ENCODE measurements at places on chromosomes 16 and 17. TPM values are rescaled to one million over a fixed set of nuclear protein-coding genes. Genes with fewer than 3 reads are reported as not detected.

- DNase-seq: no peak
Measured at GRCh38 chr16:27515874-27516353, 33.8 kb downstream of the GTF3C1 start.

Gene MEIOB
- total RNA-seq: 0.13 TPM

DNA sequence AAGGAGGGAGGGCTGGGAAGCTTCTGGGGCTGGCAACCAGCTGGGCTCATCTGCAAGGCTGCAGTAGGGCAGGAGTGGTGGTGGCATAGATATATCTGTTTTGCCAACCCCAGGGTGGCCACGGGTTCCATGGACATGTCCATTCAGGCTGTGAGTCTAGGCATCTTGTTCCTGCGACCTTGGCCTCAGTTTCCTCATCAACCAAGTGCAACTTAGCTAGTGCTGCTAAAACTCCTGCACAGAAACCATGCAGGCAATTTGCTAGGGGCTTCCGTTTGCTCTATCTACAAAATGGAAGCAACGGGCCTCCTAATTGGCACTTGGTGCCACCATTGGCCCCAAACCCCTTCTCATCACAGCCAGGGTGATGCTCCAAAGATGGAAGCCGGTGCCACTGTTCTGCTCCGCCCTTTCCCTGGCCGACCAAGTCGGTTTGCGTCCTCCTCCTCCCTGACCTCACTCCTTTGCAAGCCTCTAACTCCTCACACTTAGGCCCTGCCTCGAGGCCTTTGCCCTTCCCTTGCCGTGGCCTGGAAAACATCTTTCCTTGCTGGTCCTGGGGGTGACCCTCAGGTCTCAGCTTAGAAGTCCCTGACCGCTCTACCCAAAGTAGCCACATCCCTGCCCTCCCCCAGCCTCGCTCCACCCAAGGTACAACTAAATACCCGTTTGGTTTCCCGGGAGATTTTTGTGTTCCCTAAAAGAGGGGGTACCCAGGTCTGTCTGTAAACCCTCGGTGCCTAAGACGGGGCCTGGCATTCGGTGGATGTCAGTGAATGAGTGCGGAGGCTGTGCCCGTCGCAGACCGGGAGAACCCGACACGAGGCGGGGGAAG is 1.2 kb downstream of the SREBF1 start:
- DNase-seq: no peak

Gene MYH8
- total RNA-seq: not detected

Gene CACNG3
- total RNA-seq: not detected

- DNase-seq: no peak
Measured at GRCh38 chr16:69319826-69320739, 8.9 kb downstream of the VPS4A start.

GRCh38 chr16:57616241-57616640 is 12.2 kb upstream of the ADGRG1 start:
- no peak for DNase-seq

Gene KRTAP17-1
- not detected for total RNA-seq

Gene GPR142
- total RNA-seq: not detected

Gene ANKFN1
- total RNA-seq: not detected

Gene ABHD15
- 9.0 TPM for total RNA-seq

- DNase-seq: no peak
Measured at GRCh38 chr16:65196420-65197075, 74.7 kb upstream of the CDH11 start.

GRCh38 chr17:77826132-77826873 is 132.2 kb upstream of the TNRC6C start:
- no peak for DNase-seq

Gene RPH3AL
- 0.51 TPM for total RNA-seq

- no peak for DNase-seq
Measured at GRCh38 chr16:30139583-30140481, 16.8 kb upstream of the MAPK3 start.

DNA sequence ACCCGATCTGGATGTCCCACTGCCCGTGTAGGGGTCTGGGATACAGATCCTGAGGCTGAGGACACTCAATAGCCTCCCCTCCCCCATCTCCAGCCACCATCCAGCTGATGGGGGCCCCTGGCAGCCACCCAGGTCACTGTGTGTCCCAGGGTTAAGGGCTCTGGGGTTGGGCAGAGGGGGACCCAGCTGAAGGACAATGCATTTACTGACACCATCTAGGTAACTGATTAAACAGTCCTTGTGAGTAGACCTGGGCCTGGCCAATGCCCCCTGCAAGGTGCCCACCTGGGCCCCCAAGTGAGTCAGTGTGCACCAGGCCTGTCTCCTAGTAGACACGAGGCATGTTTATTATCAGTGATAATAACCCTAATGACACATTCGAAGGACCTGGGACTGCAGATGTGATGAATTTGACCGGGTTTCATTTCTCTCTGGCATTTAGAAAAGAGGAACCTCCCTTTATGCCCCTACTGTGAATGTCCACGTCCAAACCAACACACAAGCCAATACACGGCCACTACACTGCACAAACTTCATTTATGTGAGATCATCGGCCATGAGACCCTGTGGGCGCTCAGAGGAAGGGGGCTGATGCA is 261.9 kb upstream of the FOXF1 start:
- no peak for DNase-seq

Gene KRTAP2-2
- not detected for total RNA-seq

DNA sequence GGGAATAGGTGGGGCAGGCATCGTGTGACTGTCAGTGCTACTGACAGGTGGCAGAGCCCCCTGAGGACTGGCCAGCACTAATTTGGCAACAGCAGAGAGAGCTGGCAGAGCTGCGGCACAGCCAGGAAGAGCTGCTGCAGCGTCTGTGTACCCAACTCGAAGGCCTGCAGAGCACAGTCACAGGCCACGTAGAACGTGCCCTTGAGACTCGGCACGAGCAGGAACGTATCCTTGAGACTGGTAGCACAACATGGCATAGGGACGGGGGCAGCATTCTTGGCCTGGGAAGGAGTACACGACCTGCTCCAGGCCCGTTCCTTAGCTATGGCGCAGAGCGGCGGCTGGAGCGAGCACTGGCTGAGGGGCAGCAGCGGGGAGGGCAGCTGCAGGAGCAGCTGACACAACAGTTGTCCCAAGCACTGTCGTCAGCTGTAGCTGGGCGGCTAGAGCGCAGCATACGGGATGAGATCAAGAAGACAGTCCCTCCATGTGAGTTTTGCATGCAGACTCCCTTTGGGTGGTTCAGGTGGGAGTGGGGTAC is 3.0 kb upstream of the NRN1L start:
- no peak for DNase-seq

Gene PRSS36
- not detected for total RNA-seq

- DNase-seq: no peak
Measured at GRCh38 chr17:72562615-72563188, 441.9 kb downstream of the SOX9 start.

DNA sequence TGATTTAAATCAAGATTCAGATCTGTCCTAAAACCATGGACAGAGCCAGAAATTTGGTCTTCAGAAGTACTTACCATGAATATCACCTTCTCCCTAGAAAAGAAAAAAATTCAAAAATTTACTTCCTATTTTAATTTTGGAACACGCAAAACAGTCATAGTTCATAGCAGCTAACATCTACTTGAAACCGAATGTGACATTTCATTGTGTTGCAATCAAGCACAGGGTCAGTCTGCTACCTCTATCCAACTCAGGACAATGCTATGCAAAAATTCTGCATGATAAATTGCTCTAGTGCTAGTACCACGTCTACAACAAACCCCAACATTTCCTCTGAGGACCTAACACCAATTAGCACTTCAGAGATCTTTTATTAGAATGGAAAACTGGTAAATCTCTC is 7.7 kb downstream of the JPT1 start:
- DNase-seq: no peak

GRCh38 chr16:63925221-63925620 is 1196.6 kb downstream of the CDH11 start:
- no peak for DNase-seq

Gene NTN3
- total RNA-seq: not detected

DNA sequence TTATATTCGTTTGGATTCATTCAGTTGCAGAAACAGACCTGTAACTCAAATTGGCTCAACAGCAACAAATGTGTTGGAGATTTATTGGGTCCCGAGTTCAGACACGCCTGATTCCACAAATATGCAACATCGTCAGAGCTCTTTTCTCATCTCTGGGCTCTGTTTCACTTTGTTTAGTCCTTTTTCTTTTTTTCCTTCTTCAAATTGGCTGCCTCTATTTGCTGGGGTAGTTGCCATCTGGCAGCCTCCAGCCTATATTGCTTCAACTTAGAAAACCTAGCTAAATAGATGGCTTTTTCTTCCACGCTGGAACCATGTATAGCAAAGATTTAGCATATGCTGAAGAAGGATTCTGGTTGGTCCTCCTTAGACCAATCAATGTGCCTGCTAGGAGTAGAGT is 398.5 kb downstream of the RBFOX1 start:
- DNase-seq: no peak

GRCh38 chr16:3980253-3981111 is 100.0 kb upstream of the CREBBP start:
- no peak for DNase-seq

GRCh38 chr16:70750893-70751467 is 50.0 kb downstream of the VAC14 start:
- DNase-seq: no peak

DNA sequence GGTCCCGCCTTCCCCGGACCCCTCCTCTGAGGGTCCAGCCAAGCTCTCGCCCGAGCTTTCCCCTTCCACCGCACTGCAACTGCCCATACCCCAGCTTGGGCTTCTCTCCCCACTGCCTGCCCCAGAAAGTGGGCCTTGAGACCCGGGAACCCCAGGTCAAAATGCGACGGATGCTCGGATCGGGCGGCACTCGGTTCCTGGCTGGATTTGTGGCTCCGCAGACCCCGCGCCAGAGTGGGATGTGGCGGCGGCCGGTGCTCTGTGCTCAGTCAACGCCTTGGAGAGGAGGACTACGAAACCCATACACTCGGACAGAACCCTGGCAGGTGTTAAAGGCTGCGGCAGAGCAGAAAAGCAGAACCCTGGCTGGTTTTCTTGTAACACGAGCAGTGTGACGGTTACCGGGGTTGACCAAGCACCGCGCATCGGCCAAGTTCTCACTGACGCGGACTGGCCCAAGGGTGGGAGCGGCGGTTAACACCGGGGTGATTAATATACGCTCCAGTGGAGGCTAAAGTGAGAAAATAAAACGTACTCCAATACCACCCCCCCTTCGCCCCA is 885 bp upstream of the SLFN13 start:
- DNase-seq: no peak

DNA sequence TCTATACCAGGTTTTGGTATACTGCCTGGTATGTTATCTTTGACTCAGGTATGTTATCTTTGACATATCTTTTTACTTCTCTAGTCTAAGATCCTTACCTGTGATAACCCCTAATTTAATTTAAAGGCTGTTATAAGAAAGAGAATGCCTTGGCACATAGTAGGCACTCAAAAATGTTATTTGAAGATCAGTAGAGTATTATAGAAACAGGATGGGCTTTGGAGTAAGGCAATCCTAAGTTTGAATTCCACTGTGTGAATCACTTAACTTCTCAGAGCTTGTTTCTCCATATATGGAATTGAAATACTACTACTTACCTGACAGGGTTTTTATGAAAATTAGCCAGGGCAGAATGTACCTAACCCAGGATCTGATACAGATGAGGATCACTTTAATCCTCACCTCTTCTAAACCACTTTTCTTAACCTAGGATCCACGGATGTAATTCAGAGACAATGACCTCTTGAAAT is 1.2 kb downstream of the BRIP1 start:
- DNase-seq: no peak

Gene CRHR1
- total RNA-seq: not detected

Gene TBC1D3H
- not detected for total RNA-seq

DNA sequence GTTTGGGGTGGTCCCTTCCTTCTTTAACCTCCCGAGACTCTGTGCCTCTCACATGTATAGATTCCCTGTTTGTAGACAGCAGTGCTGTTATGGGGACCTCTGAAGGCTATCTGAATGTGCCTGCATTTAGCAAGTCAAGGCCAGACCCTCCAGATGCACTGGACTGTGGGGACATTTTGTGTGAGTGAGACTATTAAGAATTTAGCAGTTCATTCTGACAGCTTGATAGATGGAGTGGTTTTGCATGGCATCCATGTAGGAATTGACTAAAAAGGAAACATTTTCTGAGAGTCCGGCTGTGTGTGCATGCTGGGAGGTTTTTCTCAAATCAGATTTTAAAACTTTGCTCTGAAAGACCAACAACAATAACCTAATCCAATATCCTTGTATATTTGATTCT is 226.3 kb downstream of the MSI2 start:
- no peak for DNase-seq

DNA sequence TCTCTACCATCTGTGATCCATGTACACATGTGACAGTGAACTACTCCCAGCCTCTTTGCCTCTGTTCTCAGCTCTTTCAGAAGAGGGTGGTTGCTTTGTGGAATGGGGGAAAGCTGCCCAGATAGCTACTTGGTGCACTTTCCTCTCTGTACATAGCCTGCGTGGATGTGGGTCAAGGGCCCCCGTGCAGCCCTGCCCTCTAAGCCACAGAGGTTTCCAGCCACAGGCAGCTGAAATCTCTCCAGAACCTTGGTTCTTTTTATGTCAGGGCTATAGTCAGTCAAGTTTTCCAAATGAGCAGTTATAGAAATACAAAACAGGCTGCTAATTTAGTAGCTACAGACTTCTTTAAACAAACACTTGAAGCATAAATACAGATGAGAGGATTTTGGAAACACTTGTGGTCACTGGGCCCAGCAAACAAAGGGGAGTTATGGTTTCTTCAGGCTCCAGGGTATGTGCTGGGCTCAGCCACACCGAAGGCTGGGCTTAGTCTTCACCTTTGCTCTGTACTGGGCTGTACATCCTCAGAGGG is 199.7 kb upstream of the ASIC2 start:
- no peak for DNase-seq

DNA sequence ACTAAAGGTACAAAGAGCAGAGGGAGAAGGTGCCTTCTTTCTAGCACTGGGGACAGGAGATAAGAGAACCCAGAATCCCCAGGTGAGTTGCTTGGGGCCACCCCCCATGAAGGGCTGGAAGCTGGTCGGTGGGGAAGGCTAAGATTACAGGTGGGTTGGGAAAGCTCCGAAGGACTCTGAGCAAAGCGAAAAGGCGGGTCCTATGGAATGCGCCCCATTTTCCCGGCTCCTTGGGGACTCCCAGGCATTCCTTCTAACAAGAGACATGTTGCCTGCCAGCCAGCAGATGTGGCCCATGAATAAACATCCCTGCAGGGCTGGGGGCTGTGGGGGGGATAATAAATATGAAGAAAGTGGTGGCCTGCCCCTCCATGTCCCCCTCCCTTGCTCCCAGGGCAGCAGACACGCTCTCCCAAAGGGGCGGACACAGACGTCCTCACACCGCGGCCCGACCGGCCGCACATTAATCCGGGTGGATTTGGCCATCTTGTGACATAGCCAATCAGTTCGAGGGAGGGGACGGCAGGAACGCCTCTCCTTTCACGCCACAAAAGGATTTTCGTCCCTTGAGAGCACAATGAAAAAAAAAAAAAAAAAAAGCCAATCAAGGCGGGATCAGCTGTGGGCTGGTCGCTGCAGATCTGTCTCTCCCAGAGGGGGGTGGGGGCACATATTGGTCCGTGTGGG is 98.5 kb downstream of the SOX9 start:
- no peak for DNase-seq

- no peak for DNase-seq
Measured at GRCh38 chr17:199806-200545, 18.5 kb upstream of the DOC2B start.

Gene MYH2
- total RNA-seq: not detected

Gene SLC12A3
- 4.8 TPM for total RNA-seq

Gene NHLRC4
- total RNA-seq: 0.67 TPM

Gene TPSAB1
- total RNA-seq: not detected
